ENCODE measurements at places on chromosomes 1 and 21.

DNA sequence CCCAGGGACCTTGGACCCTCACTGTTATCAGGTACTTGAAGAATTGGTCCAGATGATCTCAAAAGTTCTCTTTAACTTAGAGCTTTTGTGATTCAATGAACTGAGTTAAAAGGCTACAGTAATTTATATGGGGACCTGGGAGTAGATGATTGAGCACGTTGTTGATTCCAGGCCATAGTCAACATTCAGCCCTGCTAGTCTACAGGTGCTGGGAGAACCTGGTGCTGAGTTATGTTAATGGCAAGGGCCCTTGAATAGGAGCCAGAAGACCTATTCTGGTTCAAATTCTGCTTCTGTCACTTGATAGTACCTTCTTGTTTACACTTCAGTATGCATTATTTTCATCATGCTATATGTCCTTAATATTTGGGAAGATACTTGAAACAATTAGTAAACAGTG lies 11.2 kb downstream of the DYRK3 start:
- no peak for DNase-seq

DNA sequence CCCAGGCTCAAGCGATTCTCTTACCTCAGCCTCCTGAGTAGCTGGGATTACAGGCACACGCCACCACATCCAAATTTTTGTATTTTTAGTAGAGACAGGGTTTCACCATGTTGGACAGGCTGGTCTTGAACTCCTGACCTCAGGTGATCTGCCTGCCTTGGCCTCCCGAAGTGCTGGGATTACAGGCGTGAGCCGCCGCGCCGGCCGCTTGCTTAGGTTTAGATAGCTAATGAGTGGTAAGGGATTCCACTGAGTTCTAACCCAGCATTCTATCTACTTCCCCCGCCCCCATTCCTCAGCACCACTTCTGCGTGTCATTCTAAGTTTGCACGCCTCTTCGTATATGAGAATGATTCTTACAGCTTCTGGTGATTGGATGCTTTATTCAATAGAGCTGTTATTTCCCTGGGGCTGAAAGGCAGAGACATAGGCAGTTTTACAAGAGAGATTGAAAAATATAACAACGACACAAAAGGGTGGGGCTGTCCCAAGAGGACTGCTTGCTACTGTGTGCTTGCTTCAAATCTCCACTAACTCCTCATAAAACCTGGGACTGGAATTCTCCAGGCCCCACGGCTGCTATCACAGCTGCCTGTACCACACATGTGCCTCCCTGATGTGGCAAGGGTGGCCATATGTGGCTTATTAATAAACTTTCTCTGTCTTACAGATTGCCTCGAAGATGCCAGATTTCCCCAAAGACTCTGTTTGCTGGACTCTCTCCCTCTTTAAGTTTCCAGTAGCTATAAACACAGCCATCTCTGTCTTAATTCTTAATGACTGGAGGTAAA lies 23.7 kb upstream of the GREM2 start:
- DNase-seq, result no peak

- DNase-seq, result no peak
Measured at GRCh38 chr1:222009105-222009730, 267.3 kb upstream of the DUSP10 start.

DNA sequence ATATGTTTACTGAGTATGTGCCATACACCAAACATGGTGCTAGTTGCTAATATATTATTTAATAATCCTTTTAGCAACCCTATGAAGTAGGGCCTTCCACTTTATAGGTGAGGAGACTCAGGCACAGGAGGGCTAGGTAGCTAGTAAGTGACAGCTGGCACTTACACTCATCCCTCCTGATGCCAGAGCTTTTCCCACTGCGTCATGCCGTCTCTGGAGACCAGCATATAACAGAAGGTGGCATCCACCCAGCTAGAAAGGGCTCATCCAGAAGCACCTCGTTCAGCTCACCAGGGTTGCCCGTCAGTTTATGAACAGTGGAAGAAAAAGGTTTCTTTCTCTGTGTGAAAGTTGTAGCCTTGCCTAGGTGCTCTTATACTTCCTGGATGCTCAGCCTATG lies 108.9 kb downstream of the NOS1AP start:
- no peak for DNase-seq

- DNase-seq, result peak; percentile 20
Measured at GRCh38 chr1:37930246-37931101, 16.4 kb downstream of the INPP5B start.

DNA sequence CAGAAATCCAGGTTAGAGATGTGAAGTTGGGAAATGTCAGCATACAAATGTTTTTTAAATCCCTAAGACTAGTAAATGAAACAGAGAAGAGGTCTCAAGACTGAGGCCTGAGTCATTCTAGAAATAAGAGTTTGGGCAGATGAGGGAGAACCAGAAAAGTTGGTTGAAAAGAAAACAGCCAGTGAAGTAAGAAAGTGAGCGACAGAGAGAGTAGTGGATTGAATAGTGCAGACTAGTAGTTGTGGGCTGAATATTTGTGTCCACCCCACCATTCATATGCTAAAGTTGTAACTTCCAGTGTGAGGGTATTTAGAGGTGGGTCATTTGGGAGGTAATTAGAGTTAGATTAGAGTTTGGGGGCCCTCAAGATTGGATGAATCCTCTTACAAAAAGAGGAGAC lies 889.2 kb downstream of the TTLL7 start:
- no peak for DNase-seq

DNA sequence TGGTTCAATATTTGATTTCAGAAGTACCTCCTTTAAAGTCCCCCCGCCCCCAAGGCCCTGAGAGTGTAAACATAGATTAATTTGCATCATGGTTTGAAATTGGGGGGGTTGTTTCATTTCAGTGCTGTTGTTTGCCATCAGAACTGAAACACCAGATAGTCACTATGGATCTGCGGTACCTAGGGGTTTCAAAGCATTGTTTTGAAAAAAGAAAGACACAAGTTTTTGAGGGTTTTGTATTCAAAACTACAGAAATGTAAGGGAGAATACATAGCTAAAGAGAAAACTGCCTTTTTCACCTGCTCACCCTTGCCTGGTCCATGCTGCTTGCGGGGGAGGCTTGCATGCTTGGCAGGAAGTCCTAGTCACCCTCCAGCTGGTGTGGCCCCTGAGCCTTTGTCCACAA lies 59.3 kb downstream of the ACP6 start:
- DNase-seq, result no peak

DNA sequence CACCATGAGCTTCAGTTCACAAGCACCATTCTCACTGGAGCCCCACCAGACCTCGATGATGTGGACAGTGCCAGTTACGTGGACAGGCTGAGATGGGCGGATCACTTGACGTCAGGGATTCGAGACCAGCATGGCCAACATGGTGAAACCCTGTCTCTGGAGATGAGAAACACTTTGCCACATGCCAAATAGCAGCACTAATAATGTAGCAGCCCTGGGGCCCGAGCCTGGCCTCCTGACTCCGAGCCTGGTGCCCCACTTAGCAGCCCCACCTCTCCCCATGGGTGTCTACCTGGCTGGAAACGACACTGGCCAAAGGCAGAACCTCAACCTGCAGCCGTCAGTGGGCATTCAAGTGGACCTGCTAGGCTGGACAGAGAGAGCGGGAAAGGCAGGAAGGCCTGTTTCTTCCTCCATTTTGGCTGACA lies 129.1 kb downstream of the TOMM20 start:
- DNase-seq, result no peak

DNA sequence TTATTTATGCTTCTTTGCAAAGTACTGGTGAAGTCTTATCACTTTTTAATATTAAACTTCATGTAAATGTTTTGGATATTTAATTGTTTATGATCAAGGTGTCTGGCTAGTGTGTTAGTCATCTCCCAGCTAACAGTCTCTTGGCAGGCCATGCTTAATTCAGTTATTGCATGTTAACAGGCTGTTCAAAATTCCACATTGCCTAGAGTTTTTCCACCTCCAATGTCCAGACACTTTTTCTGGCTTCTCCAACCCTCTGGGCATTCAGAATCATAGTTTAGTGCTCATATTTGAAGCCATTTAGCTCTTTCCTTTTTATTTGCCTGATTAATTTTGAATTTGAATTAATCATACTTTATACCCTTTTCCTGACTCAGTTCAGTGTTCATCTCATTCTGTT lies 69.2 kb downstream of the OLFML2B start:
- no peak for DNase-seq

DNA sequence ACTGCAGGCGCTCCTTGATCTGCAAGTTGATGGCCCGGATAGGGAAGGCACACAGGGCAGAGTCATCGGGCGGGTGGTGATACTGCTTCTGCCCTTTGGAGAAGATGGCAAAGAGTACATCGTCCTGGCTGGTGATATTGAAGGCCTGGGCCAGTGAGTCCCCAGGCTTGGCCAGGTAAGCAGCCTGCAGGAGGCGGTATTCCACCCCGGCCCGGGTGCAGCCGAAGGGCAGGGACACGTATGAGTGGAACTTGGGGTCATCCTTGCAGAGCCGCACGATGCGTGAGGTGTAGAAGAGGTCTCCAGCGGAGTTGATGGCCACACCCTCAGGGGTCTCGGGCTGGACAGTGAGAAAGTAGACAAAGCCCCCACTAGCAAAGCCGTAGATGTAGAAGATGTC lies 27.4 kb downstream of the PLXNA2 start:
- DNase-seq, result no peak

GRCh38 chr1:29954591-29954990 lies 718.3 kb downstream of the PTPRU start:
- no peak for DNase-seq

- DNase-seq, result no peak
Measured at GRCh38 chr1:65069011-65069565, 78.9 kb upstream of the AK4 start.

DNA sequence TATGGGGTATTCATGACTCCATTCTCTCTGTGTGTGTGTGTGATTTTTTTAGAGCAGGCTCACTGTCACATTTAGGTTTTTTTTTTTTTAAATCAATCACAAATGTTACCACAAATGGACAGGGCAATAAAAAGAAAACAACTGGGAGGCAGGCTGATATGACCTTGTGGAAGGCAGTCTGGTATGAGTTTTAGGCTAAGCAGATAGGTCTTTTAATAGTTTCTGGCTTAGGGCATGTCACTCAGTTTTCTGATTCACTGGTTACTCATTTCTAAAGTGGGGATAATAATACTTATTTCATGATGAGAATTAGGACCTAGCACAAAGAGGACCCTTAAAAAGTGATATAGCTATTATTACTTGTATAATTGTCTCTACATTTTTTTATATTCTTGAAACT lies 278.9 kb downstream of the RYR2 start:
- DNase-seq, result no peak

GRCh38 chr1:183032122-183032921 lies 9.1 kb downstream of the LAMC1 start:
- DNase-seq, result no peak

- no peak for DNase-seq
Measured at GRCh38 chr1:204524986-204525385, 8.8 kb downstream of the MDM4 start.

DNA sequence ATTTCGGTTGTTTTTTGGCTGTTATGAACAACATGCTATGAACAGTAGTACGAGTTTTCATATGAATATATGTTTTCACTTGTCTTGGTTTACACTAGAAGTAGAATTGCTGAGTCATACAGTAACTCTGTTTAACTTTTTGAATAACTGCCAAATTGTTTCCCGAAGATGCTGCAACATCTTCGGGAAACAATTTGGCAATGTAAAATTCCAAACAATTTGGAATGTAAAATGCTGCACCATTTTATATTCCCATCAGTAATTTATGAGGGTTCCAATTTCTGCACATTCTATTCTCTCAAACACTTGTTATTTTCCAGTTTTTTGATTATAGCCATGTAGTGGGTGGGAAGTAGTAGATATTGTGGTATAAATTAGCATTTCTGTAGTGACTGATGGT lies 11.6 kb downstream of the PCBP3 start:
- DNase-seq, result no peak

DNA sequence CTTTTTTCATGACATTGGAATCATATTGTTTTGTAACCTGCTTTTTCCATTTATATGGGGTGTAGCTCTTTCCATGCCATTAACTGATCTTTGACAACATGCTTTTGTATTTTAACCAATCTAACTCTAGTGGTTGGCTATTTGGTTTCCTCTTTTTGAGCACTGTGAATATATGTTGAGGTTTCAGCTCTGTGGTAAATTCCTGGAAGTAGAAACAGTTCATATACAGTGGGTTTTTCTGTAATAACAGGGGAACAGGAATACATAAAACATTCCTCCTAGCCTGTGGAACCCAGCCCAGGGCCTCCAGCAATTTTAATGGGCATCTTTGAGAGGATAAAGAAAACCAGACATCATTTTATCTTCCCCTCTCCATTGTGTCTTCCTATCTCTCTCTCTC lies 17.4 kb downstream of the AZIN2 start:
- DNase-seq, result no peak

DNA sequence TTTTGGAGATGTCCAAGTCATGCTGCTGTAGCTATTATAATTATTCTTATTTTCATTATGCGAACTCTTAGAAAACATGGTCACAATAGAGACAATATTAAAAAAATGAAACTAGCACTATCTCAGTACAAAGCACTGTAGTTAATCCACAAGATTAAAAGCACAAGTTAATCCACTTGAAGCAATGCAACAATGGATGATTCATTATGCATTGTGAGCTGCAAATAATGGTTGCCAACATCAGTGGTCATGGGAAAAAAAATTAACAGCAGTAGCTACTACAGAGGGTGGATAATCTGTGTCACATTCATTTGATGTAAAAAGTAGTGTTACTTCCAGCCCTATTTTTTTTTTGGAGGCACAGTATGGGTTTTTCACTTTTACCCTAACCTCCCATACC lies 56.7 kb downstream of the DPT start:
- DNase-seq, result no peak

DNA sequence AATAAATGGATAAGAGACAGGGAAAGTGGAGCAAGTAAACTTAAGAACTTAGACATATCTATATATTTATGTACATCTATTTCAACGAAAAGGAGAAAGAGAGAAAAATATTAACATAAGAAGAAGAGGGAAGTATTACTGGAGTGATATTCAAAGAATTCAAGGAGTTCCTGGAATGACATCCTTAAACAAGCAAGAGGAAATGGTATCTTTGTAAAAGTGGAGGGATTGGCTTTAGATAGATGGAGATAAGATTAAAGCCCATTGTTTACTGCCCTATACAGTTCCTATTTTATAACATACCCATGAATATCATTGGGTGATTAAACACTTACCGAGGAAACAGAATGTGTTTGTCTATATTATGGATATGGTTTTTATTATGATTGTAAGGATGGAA lies 1036.3 kb downstream of the TTLL7 start:
- no peak for DNase-seq

GRCh38 chr21:27511233-27511632 lies 544.3 kb upstream of the ADAMTS5 start:
- DNase-seq, result no peak

GRCh38 chr1:154405747-154406571 lies 816 bp downstream of the IL6R start:
- DNase-seq, result peak; percentile 40
